Stimulated activated memory B cell treated with anti-CD40 and anti-IgM and Interleukin-4, amounts not matched to agents 10 μg/mL and 1 μg/mL and 100 μg/mL, for 72 hours (primary cell): ENCODE measurements at places on chromosomes 12 and 14.
A peak's percentile ranks its signal among the peaks of the same experiment; 100 is the strongest.

GRCh38 chr14:64728856-64729255 lies 24.6 kb downstream of the PLEKHG3 start:
- H3K27me3 ChIP-seq: peaks cover 19% of the 10 kb centered on the region
- no peak overlapping the region for H3K4me3 ChIP-seq
- no peak overlapping the region for H3K27ac ChIP-seq
- H3K36me3 ChIP-seq: no peaks in the 10 kb centered on the region
- peaks cover 10% of the 10 kb centered on the region for H3K4me1 ChIP-seq

DNA sequence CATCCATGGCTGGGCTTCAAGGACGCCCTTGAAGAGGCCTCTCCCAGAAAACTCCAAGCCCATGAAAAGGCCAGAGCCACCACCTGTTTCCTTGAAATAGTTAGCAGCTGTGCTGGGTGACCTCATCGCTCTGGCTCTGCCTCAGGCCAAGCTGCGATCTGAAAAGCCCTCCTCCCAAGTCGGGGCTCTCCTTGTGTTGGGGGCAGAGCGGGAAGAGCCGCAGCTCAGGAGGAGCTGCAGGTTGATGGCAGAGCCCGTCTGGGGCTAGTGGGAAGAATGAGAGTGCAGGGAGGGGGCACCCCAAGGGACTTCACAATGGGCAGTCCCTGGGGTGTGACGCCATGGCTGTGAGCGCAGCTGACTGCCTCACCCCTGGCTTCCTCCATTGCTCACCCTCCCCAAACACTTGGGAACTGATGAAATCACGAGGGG lies 50.0 kb upstream of the STON2 start:
- peaks cover 18% of the 10 kb centered on the region for H3K27me3 ChIP-seq
- H3K27ac ChIP-seq: no peak overlapping the region
- peaks cover 7% of the 10 kb centered on the region for H3K4me1 ChIP-seq
- ATAC-seq: no peak
- H3K36me3 ChIP-seq: no peaks in the 10 kb centered on the region
- H3K4me3 ChIP-seq: no peak overlapping the region

- no peak overlapping the region for H3K27ac ChIP-seq
- H3K36me3 ChIP-seq: no peaks in the 10 kb centered on the region
- ATAC-seq: no peak
Observed at GRCh38 chr14:35336494-35337268, 44.5 kb downstream of the PSMA6 start.

GRCh38 chr12:40689576-40689975 lies 2.7 kb upstream of the CNTN1 start:
- H3K27me3 ChIP-seq: peaks cover 30% of the 10 kb centered on the region
- H3K27ac ChIP-seq: no peak overlapping the region
- no peaks in the 10 kb centered on the region for H3K4me1 ChIP-seq
- H3K4me3 ChIP-seq: no peak overlapping the region

DNA sequence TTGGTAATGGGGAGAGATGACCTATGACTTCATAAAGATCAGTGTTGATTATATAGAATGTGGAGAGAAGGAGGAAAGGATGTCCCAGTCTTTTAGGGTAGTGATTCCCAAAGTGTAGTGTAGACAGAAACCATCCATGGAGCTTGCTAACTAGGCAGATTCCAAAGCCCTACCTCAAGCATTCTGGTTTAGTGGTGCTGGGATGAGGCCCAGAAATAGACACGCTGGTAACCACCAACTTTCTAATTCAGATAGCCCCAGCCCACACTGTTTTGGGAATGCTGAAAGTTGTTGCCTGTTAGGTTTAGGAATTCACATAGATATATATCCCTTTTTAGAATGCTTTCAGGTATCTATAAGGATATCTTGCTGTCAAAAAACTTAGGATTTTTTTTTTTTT lies 69.2 kb downstream of the STAB2 start:
- no peaks in the 10 kb centered on the region for H3K4me1 ChIP-seq
- H3K4me3 ChIP-seq: no peak overlapping the region
- ATAC-seq: no peak
- H3K27me3 ChIP-seq: peaks cover 19% of the 10 kb centered on the region
- H3K36me3 ChIP-seq: no peaks in the 10 kb centered on the region

GRCh38 chr12:95796982-95797289 lies 6.4 kb upstream of the NTN4 start:
- no peaks in the 10 kb centered on the region for H3K36me3 ChIP-seq
- H3K27me3 ChIP-seq: peaks cover 21% of the 10 kb centered on the region
- ATAC-seq: no peak
- no peak overlapping the region for H3K27ac ChIP-seq
- peaks cover 9% of the 10 kb centered on the region for H3K4me1 ChIP-seq
- no peak overlapping the region for H3K4me3 ChIP-seq

GRCh38 chr12:69906411-69907216 lies 81.6 kb downstream of the MYRFL start:
- no peak overlapping the region for H3K4me3 ChIP-seq
- peaks cover 13% of the 10 kb centered on the region for H3K4me1 ChIP-seq
- H3K27me3 ChIP-seq: no peaks in the 10 kb centered on the region
- peak; percentile 66 for ATAC-seq
- H3K36me3 ChIP-seq: no peaks in the 10 kb centered on the region
- H3K27ac ChIP-seq: no peak overlapping the region

GRCh38 chr12:59087077-59087673 lies 166.9 kb upstream of the LRIG3 start:
- H3K4me3 ChIP-seq: no peak overlapping the region
- ATAC-seq: no peak
- H3K4me1 ChIP-seq: no peaks in the 10 kb centered on the region
- H3K27ac ChIP-seq: no peak overlapping the region
- no peaks in the 10 kb centered on the region for H3K27me3 ChIP-seq
- H3K36me3 ChIP-seq: no peaks in the 10 kb centered on the region

GRCh38 chr12:75364919-75365318 lies 26.0 kb upstream of the GLIPR1L2 start:
- peaks cover 11% of the 10 kb centered on the region for H3K36me3 ChIP-seq
- H3K4me1 ChIP-seq: peaks cover 25% of the 10 kb centered on the region
- no peak for ATAC-seq
- no peak overlapping the region for H3K4me3 ChIP-seq

DNA sequence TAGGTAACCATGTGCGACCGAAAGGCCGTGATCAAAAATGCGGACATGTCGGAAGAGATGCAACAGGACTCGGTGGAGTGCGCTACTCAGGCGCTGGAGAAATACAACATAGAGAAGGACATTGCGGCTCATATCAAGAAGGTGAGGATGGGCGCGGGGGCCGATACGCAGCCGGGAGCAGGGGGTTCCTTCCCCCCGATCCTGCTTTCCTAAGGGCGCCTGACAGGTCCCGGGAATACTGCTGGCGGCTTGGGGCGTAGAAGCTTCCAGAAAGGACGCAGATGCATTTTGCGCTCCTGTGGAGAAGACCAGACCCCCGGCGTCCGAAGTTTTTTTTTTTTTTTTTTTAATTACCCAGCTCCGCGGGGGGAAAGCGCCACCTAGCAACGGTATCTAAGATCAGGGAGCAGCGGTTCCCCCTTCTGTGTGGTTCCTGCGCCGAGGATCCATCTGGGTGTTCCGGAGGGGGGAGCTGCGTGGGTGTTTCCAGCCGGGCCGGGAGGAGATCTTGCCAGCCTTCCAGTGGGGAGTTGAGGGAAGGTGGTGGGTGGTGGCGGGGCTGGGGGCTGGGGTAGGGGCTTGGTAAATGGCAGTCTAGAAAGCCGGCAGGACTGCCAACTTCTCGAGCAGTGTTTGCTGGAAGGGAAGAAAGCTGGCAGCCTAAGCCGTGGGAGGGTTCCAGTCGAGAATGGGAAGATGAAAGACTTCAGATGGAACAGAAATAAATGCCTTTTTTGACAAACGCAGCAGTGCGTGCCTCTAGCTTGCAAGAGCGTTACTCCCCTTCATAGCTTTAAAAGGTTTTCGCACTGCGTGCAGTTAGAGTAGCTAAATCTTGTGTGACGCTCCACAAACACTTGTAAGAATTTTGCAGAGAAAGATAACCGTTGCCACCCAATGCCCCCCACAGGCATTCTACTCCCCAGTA lies 764 bp downstream of the DYNLL1 start:
- H3K27me3 ChIP-seq: no peaks in the 10 kb centered on the region
- peaks cover 36% of the 10 kb centered on the region for H3K36me3 ChIP-seq
- H3K4me1 ChIP-seq: peaks cover 34% of the 10 kb centered on the region
- peak overlapping the region; percentile 98 for H3K4me3 ChIP-seq

DNA sequence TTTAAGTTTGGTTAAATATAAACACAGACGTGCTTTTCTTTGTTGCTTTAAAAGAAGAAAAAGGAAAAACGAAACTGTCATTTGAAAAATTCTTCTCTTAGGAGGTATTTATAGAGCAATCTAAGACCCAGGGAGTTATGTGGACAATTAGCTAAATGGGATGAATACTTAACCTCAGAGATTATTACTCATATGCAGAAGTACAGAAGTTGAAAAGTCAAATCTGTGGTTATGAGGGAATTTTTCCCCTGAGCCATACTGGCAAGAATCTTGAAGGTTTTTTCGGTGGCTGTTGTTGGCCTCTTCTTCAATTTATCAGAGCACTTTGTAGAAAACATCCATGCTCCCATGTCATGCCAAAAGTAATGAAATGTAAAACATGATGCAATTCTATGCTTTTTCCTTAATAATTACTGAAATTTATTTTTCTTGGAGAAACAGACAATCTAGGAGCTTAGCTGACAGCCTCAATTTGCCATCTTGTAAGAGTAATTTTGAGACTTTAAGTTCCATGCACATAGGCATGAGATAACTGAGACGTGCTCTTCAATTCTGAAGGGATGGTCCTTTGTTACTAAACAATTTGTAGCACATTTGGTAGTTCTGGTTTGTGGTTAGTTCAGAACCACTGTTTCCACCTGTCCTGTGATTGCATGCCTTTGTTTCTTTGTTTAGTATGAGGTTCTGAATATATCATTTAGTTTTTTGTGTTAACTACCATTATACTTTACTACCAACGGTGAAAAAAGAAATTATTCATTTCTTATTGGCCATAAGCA lies 126.6 kb downstream of the BCAT1 start:
- H3K27me3 ChIP-seq: no peaks in the 10 kb centered on the region
- peak overlapping the region; percentile 25 for H3K4me3 ChIP-seq
- H3K27ac ChIP-seq: peak overlapping the region; percentile 1
- peaks cover 31% of the 10 kb centered on the region for H3K4me1 ChIP-seq

DNA sequence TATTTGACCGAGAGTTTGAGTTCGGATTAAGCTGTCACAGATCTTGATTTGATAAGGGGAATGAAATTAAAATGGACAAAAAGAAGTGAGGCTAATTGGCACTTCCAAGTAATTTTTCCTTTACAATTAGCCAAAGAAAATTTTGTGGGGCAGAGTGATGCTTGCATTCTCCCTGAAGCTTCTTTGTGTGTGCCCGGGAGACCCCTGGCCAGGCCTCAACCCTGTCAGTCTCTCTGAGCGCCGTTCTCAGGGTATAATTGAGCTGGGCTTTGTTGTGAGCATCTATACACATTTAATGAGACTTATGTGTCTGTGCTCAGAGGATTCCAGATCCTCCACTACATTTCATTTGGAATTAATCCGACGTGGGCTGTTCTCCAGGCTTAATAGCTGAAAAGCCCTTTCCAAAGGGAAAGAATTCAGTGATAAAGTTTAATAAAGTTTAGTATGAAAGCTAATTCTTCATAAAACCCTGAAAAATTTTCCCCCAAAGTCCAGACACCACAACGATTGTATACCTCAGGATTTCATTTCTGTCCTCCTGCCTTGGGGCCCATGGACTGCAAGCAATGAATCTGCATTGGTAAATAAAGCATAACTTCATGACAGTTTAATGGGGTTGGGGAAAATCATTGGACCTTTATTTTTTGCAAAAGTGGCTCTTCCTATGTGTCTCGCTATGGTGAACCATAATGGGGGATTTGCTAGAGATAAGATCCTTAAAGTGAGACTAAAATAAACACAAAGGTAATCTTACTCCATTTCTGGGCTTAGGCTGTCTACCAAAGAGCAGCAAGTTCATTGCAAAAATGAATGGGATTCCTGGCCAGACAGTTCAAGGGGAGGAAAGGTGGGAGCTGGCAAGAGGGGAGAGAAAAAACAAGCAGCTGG lies 292.6 kb downstream of the C12orf75 start:
- no peak overlapping the region for H3K4me3 ChIP-seq
- H3K4me1 ChIP-seq: no peaks in the 10 kb centered on the region
- no peaks in the 10 kb centered on the region for H3K36me3 ChIP-seq
- ATAC-seq: no peak

DNA sequence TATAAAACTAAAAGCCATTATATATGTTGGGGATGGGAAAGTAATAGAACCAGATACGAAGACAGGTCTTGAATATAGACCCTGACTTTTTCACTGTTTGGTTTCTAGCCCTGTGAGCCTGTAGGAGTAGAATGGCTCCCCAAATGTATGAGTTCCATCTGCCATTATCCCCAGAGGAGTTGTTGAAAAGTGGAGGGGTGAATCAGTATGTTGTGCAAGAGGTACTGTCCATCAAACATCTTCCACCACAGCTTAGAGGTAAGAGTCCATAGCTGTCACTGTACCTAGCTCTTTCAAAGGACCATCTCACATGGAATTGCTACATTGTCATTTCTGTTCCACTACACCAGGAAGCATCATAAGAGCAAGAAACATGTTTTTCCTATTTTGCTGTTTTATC lies 1.1 kb downstream of the NCAPD2 start:
- no peaks in the 10 kb centered on the region for H3K27me3 ChIP-seq
- H3K36me3 ChIP-seq: peaks cover 29% of the 10 kb centered on the region
- H3K4me1 ChIP-seq: peaks cover 21% of the 10 kb centered on the region
- peak overlapping the region; percentile 94 for H3K4me3 ChIP-seq

DNA sequence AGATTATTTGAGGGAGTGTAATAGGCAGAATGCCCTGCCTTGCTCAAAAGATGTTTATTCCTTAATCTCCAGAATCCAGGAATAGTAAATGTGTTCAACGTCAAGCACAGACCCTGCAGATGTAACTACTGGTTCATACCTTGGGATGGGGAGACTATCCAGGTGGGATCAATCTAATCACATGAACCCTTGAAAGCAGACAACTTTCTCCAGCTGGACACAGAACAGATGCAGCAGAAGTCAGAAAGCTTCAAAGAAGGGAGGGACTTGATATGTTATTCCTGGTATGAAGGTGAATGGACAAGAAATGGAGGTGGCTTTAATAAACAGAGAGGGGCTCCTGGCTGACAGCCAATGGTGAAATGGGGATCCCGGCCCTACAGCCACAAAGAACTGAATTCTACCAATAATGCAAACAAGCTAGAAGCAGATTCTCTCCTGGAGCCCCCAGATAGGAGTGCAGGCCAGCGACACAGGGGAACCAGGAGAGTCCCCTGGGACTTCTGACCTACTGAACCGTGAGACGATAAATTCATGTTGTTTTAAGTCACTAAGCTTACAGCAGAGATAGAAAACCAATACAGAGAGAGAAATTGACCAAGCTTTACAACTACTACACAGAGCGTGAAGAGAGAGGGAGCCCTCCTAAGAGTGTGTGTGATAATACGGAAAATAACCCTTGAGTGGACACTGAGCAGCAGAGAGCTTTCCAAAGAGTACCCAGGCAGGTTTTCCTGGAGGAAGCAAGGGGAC lies 133.5 kb upstream of the TMEM132C start:
- peak; percentile 25 for ATAC-seq
- H3K27ac ChIP-seq: no peak overlapping the region
- peaks cover 4% of the 10 kb centered on the region for H3K27me3 ChIP-seq
- no peak overlapping the region for H3K4me3 ChIP-seq

- H3K27ac ChIP-seq: no peak overlapping the region
- no peak overlapping the region for H3K4me3 ChIP-seq
- H3K4me1 ChIP-seq: peaks cover 22% of the 10 kb centered on the region
- H3K27me3 ChIP-seq: peaks cover 38% of the 10 kb centered on the region
- ATAC-seq: no peak
- H3K36me3 ChIP-seq: no peaks in the 10 kb centered on the region
Observed at GRCh38 chr12:116689521-116689920, 48.3 kb downstream of the SPRING1 start.

GRCh38 chr12:120933786-120934185 lies 29.6 kb upstream of the SPPL3 start:
- peaks cover 39% of the 10 kb centered on the region for H3K27me3 ChIP-seq
- no peak overlapping the region for H3K4me3 ChIP-seq
- H3K36me3 ChIP-seq: no peaks in the 10 kb centered on the region
- H3K4me1 ChIP-seq: peaks cover 9% of the 10 kb centered on the region
- no peak for ATAC-seq
